HS-5 (cell line): ENCODE measurements at places on chromosomes 1 and 21.

DNA sequence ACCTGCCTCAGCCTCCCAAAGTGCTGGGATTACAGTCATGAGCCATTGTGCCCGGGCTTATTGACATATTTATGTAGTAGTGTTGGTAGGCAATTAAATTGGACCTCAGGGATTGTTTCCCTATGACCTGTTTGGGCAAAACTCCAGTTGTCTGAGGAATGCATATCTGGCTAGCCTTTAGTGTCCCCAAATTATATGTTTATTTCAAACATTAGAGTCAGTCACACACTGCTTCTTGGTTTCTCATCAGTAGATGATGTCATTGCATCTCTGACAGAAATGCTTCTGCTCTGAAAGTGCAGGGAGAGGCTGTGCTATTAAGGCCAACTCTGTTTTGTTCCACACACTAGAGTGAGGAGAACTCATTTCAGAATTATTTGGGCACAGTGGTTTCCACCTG, 12.5 kb downstream of the PIP5K1A start:
- no peak for DNase-seq

GRCh38 chr1:205961405-205961804, 18.1 kb upstream of the SLC26A9 start:
- no peak for DNase-seq

DNA sequence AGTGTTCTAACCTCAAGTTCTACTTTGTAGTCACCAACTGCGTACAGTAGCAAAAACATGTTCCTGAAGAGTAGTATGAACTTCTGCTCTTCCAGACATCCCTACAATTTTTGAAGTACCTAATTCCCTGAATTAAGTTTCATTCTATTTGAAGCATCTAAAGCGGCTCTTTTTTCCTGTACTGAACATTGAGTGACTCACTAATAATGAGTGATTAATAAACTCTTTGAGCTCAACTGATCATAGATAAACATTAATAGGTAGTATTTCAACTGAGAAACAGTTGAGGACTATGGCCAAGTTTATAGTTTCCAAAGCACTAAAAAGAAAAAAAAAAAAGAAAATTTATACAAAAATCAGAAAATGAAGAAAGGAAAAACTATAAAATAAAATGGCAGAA, 683.1 kb downstream of the LTN1 start:
- DNase-seq, result no peak

DNA sequence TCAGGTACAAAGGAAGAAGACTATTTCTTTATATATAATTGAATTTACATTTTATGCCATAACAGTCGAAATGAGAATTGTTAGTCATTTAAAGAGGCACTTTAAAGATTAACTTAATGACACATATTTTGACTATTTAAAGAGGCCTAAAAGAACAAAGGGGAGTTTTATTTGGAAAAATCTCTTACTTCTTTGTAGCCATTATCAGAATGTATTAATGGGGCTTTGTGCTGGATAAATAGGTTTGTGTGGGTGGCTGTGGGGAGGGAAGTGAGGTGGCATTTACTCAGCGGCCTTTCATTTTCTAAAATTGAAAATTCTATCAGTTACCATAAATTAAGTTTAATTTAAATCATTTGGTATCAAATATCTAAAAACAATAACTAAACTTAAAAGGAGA, 462.2 kb upstream of the CXADR start:
- no peak for DNase-seq

DNA sequence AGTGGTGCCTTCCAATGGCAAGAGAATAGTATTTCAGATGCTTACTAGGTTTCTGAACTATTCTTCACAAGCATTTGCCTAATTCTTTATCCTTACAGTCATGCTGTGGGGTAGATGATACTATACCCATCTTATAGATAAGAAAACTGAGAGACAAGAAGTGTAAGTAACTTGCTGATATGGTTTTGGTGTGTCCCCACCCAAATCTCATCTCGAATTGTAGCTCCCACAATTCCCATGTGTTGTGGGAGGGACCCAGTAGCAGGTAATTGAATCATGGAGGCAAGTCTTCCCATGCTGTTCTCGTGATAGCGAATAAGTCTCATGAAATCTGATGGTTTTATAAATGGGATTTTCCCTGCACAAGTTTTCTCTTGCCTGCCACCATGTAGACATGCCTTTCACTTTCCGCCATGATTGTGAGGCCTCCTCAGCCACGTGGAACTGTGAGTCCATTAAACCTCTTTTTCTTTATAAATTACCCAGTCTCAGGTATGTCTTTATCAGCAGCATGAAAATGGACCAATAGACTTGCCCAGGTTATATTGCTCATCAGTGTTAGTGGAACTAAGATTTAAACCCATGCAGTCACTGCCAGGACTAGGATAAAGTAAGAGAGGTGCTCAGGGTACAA, 298.7 kb downstream of the GRIK1 start:
- no peak for DNase-seq

- no peak for DNase-seq
Observed at GRCh38 chr1:117295001-117295400, 72.2 kb upstream of the MAN1A2 start.

GRCh38 chr1:57461405-57461804, 37.5 kb upstream of the DAB1 start:
- DNase-seq, result no peak

DNA sequence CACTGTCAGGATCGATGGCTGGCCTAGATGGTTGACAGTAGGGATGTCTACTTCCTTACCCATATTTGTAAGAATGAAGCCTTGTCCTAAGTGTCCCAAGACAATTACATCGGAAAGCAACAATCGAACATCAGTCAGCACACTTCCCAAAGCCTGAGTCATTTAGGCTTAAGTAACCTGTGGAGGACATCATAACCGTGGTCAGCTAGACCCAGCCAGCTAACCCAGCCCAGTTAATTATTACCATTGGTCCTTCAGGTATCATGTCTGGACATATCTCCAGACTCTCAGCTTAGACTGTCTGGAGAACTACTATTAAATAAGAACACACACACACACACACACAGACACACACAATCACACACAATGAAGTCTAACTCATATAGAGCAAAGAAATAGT, 264.7 kb downstream of the TRABD2B start:
- DNase-seq, result no peak

GRCh38 chr1:234214911-234215892, 158.1 kb upstream of the COA6 start:
- DNase-seq, result no peak

DNA sequence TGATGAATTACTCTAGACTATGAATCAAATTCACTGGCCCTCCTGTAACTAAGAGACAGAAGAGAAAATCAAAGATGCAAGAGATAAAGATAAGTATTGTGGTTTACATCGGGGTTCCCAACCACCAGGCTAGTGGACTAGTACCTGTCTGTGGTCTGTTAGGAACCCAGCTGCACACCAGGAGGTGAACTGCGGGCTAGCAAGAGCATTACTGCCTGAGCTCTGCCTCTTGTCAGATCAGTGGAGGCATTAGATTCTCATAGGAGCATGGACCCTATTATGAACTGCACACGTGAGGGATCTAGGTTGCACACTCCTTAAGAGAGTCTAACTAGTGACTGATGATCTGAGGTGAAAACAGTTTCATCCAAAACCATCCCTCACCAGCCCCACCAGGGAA, 58.9 kb upstream of the DUSP10 start:
- DNase-seq, result no peak
